T-cell (primary cell): ENCODE measurements at places on chromosomes 11 and 22.
A peak's percentile ranks its signal among the peaks of the same experiment; 100 is the strongest.

GRCh38 chr11:131597890-131598289 lies 227.5 kb downstream of the NTM start:
- no peak overlapping the region for H3K27ac ChIP-seq
- H3K4me1 ChIP-seq: no peaks in the 10 kb centered on the region
- H3K4me3 ChIP-seq: no peak overlapping the region
- H3K27me3 ChIP-seq: no peaks in the 10 kb centered on the region
- H3K36me3 ChIP-seq: no peaks in the 10 kb centered on the region

DNA sequence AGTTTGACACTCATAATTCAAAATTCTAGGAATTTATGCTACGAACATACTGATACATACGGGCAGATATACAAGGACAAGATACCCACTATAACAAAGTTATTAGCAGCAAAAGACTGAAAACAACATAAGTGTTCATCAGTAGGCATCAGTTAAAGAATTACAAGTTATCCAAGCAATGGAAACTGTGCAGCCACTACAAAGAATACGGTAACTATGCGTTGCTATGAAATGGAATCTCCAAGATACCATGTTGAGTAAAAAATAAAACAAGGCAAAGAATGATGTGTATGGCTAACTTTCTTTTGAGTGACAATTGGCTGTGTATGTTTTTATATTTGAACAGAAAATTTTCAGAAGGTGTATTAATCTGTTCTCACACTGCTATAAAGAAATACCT lies 151.7 kb downstream of the ADAMTS15 start:
- H3K36me3 ChIP-seq: no peaks in the 10 kb centered on the region
- H3K27ac ChIP-seq: no peak overlapping the region
- H3K4me3 ChIP-seq: no peak overlapping the region
- no peaks in the 10 kb centered on the region for H3K4me1 ChIP-seq
- H3K27me3 ChIP-seq: peaks cover 3% of the 10 kb centered on the region

DNA sequence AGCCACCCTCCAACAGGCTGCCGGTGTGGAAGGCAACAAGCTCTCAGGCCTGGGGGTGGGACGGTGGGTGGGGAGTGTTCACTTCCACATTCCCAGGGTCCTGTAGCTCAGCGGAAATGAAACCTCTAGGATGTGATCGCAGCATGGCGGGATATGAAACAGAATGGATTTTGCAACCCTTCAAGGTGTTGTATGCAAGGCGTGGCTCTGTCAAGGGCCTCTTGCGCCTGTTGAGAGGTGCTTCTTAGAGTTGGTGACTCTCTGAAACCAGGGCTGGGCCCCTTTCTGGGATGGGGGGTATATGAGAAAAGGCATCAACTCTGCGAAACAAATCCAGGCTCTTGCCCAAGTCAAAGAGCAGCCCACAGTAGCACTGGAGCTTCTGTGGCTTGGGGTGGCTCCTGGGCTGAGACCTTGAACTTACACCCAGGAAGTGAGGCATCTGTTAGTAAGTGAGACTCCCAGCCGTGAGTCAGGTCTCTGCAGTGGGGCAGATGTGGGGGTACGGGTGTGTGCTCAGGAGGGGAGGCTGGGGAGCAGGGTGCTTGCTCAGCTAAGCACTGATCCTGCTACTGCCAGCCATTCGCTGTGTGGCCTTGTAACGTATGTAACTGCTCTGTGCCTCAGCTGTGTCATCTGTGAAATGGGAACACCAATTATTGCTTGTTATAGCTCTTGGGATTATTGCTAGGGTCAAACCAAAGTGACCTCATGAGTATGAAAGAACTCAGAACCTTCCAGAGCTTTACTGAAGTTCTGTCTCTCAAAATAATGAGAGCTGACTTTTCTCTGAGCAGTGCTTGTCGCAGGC lies 28.3 kb downstream of the NECTIN1 start:
- no peak overlapping the region for H3K27ac ChIP-seq
- no peak for DNase-seq
- no peaks in the 10 kb centered on the region for H3K36me3 ChIP-seq
- H3K27me3 ChIP-seq: no peaks in the 10 kb centered on the region

- DNase-seq: no peak
- no peaks in the 10 kb centered on the region for H3K36me3 ChIP-seq
- H3K4me1 ChIP-seq: no peaks in the 10 kb centered on the region
Observed at GRCh38 chr11:126653040-126653439, 297.6 kb downstream of the ST3GAL4 start.

DNA sequence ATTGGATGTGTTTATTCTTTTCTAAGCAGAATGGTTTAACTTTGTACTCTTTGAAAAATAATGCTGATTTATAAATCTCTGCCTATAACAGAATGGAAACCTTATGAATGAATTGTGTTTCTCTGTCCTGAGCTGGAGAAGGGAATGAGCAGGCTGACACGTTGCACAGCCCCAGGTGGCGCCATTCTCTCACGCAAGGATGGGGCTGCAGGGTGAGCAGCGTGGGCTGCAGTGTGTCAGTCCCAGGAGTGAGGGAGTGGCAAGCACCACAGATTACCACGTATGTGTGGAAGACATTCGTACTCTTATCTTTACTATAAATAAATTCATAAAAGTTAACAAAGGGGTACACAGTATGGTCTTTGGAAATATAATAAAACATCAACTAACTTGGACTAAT lies 33.4 kb downstream of the FDX1 start:
- no peaks in the 10 kb centered on the region for H3K4me1 ChIP-seq
- DNase-seq: peak; percentile 47

DNA sequence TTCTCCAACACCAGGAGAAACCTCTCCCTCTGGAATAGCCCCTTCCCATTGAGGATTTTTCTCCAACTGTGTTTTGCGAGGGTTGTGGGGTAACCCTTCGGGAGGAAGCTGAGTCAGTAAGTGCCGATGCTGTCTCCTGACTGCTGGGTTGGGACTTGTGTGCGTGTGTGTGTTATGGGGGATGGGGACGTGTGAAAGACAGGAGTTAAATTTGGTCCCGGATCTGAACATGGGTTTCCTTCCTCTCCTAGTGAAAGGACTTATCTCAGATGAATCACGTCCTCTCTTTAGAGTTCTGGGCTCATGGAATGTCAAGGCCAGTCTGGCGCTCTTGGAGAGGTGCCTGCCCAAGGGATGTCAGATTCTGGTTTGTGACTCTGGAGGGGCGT lies 33.3 kb downstream of the KIAA1671 start:
- H3K4me3 ChIP-seq: no peak overlapping the region
- H3K4me1 ChIP-seq: no peaks in the 10 kb centered on the region
- H3K27me3 ChIP-seq: no peaks in the 10 kb centered on the region
- H3K36me3 ChIP-seq: no peaks in the 10 kb centered on the region
- no peak for DNase-seq

DNA sequence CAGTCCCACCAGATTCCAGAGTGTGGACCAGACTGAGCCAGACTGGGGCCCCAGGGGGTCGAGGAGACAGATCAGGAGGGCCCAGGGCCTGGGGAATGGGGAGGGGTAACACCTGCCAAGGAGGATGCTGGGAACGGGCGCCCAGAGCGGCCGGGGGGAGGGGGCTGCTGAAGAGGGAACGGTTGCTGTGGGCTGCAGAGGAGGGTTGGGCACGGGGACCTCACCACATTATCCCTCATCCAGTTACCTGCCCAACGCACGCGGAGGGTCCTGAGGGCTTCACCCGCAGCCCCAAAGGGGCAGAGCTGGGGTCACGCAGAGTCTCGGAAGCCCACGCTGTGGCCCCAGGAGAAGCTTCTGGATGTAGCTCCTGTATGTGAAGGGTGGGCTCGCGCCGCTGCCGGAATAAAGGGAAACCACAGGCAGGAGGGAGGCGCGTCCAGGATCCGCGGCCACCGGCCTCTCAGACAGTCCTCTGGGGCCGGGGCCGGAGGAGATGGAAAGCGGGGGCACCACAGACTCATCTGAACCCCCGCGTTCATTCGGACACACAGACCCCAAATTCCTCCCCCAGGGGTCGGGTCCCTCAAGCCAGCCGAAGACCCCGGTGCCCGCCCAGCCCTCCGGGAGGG lies 866 bp upstream of the SELENOO start:
- H3K27me3 ChIP-seq: no peaks in the 10 kb centered on the region
- peaks cover 24% of the 10 kb centered on the region for H3K4me1 ChIP-seq
- H3K36me3 ChIP-seq: peaks cover 3% of the 10 kb centered on the region
- no peak for DNase-seq
- no peak overlapping the region for H3K27ac ChIP-seq
- H3K4me3 ChIP-seq: peak overlapping the region; percentile 56

- H3K4me1 ChIP-seq: no peaks in the 10 kb centered on the region
- H3K27me3 ChIP-seq: no peaks in the 10 kb centered on the region
- no peak overlapping the region for H3K27ac ChIP-seq
- H3K36me3 ChIP-seq: no peaks in the 10 kb centered on the region
- H3K4me3 ChIP-seq: no peak overlapping the region
Observed at GRCh38 chr11:92775003-92775676, 194.3 kb upstream of the MTNR1B start.

DNA sequence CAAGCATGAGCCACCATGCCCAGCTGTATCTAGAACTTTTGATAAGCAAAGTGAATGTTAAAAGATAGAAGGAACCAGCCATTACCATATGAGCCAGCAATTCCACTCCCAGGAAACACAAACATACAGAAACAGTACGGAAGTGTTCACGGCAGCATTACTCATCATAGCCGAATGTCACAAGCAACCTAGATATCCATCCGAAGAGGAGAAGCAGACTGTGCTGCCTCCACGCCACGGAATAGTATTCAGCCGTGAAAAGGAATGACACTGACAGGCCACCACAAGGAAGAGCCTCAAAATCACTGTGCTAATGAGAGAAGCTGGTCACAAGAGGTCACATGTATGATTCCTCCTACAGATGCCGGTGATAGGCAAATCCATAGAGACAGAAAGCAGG lies 17.6 kb upstream of the MGAT3 start:
- DNase-seq: no peak
- H3K4me3 ChIP-seq: no peak overlapping the region
- H3K27me3 ChIP-seq: peaks cover 27% of the 10 kb centered on the region
- H3K36me3 ChIP-seq: peaks cover 2% of the 10 kb centered on the region

DNA sequence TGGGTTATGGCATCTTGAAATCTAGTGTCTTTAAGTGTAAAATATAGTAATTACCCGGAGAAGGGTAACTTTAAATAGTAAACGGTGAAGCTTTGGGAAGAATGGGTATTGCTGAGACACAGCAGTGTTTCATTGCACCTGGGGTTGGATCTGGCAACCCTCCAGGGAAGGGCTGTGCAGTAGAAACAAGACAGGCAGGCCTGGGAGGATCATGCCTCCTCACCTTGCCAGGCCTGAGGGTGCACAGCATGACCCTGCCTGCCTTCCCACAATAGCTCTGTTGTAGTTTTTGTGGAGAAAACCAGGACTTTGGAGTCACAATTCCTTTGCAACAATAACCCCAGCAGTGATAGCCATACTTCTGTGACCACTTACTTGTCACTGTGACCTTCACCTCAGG lies 64.6 kb upstream of the ADSL start:
- no peaks in the 10 kb centered on the region for H3K27me3 ChIP-seq
- peaks cover 9% of the 10 kb centered on the region for H3K4me1 ChIP-seq
- H3K27ac ChIP-seq: no peak overlapping the region
- no peak for DNase-seq

- H3K36me3 ChIP-seq: no peaks in the 10 kb centered on the region
- no peak for DNase-seq
- H3K4me3 ChIP-seq: no peak overlapping the region
- H3K4me1 ChIP-seq: no peaks in the 10 kb centered on the region
- H3K27me3 ChIP-seq: no peaks in the 10 kb centered on the region
- H3K27ac ChIP-seq: no peak overlapping the region
Observed at GRCh38 chr11:9815486-9816136, 151.7 kb downstream of the SWAP70 start.
